ENCODE measurements at places on chromosomes 11 and 22.
A peak's percentile ranks its signal among the peaks of the same experiment; 100 is the strongest.

DNA sequence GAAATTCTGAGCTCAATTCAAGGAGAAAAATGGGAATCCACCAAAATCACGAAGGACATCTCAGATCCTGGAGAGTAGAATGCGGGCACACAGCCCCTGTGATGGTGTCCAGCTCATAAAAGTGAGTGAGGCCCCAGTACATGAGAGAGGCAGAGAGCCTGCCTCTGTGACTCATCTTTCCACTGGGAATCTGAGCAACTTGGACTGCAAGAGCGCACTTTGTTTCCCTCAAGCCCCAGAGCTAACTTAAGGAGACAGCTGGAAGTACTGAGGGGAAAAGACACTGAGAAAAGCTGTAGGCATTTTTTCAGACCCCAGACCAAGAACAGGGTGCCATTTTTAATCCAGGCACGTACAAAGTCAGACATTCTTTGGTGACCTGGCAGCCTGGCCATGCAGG lies 273.7 kb downstream of the C11orf87 start:
- DNase-seq, result no peak

DNA sequence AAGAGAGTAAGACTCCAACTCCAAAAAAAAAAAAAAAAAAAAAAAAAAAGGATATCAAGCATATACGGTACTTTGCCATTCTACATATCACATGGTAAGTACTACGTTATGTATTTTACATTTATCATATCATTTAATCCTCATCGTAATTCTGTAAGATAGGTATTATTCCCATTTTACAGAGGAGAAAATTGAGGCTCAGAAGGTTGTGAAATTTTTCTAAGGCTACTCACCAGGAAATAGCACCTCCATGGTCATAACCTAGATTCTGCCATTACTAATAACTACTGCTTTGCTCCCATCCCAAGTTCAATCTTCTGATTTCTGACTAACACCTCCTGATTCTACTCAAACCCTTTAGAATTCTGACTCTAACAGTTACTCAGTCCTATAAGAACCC lies 138.0 kb downstream of the FCHSD2 start:
- DNase-seq, result no peak

DNA sequence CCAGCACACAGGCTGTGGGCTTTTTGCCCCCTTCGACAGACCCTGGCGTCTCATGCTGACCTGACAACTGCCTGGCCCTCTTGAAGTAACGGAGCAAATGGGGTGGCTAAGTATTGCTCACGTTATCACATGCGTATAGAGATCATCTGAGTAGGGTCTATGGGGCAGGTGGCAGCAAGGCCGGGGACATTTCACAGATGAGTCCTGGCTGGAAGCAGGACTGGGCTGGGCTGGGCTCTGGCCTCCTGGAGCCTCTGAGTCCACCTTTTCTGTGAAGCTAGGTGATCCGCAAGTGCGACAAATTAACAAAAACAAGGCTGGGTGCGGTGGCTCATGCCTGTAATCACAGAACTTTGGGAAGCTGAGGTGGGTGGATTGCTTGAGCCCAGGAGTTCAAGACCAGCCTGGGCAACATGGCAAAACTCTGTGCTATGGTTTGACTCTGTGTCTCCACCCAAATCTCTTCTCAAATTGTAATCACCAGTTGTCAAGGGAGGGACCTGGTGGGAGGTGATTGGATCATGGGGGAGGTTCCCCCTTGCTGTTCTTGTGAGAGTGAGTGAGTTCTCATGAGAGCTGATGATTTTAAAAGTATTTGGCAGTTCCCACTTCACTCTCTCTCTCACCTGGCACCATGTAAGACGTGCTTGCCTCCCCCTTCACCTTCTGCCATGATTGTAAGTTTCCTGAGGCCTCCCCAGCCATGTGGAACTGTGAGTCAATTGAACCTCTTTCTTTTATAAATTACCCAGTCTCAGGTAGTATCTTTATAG lies 122.0 kb downstream of the MPPED1 start:
- no peak for DNase-seq

DNA sequence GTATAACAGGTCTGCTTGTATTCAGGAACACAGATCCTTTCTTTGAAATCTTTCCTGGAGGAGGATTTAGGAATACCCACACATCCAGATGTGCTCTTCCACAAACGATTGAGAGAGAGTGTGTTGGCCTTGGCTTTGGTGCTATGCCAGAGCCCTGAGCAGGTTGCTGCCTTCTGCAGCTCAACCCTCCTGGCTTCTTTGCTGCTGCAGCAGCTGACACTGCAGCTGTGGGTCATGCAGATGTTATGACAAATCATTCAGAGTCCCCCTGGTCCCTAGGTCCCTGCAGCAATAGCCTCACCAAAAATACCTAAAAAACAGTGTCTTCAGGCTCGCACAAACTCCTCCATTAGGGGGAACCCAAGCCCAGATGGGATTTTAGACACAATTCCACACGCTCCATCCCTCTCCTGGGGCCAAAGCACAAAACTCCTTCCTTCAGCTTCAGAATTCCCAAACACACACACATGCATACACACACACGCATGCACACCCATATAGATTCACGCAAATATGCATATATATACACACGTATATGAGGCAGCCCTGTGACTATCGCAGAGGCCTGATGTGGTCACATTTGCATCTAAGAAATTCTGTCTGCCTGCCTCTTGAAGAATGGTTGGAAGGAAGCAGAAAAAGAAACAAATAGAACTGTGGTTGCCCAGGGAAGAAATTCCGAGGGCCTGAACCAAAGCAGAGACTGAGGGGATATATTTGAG lies 35.4 kb downstream of the SLN start:
- no peak for DNase-seq

DNA sequence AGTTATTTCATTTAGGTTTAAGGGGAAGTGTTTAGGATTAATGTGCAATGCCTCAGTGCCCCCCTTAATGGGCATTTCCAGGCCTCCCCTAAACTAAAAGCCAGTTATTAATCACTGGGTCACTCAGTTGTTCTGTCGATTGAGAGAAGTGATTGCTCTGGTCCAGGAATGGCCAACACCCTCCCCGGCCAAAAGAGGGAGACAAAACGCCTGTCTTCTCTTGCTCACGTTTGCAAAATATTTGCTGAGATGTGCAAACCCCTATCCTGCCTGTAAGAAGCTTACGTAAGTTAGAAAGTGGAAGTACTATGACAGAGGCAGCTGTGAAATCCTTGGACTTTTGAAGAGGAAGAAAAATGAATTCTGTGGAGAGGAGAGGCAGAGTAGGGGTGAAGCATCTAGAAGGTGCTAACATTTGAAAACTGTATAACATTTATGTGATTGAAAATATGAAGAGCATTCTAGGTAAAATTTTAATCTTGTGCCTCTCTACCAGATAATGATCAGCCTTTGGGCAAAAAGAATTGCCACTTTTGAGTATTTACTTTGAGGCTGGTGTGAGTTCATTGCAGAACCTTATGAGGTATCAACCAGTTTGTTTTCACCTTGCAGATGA lies 37.7 kb downstream of the NTM start:
- peak; percentile 37 for DNase-seq

- no peak for DNase-seq
Observed at GRCh38 chr11:91470656-91471055, 754.0 kb upstream of the FAT3 start.

GRCh38 chr22:37343863-37344734 lies 61.8 kb downstream of the CYTH4 start:
- no peak for DNase-seq

GRCh38 chr22:37887584-37888378 lies 18.3 kb upstream of the MICALL1 start:
- no peak for DNase-seq

GRCh38 chr11:48093795-48094642 lies 113.7 kb downstream of the PTPRJ start:
- no peak for DNase-seq

GRCh38 chr22:24542641-24543040 lies 12.3 kb downstream of the GUCD1 start:
- peak; percentile 62 for DNase-seq

- no peak for DNase-seq
Observed at GRCh38 chr22:48765595-48765994, 1062.1 kb downstream of the BRD1 start.

GRCh38 chr11:112932593-112932992 lies 28.6 kb upstream of the NCAM1 start:
- DNase-seq, result no peak

DNA sequence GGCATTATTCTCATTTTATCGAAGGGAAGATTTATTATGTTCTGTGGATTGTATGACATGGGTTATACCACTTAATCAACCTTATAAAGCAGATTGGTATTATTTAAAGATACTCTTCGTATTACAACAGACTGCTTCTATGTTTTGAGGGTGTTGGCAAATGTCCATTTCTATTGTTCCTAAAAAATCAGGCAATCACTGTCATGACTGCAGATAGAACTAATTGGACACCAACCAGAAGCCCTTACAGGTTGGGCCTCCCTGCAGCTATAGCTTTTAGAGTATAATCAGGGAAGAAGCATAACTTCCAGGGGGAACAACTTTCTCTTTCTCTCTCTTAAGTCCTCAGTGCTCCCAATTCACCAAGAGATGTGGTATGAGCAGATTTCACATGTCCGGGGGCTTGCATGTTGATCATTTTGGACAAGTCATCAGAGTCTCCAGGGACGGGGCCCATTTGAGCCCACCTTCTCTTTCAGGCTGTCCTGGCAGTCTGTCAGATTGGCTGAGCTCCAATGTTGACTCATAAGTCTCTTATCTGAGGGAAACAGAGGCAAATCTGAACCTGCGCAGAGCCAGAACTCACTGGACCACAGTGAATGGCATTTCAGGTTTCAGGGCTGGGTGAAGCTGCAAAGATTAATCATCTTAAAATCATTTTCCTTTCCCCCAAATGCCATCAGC lies 264.0 kb upstream of the CCDC90B start:
- no peak for DNase-seq

DNA sequence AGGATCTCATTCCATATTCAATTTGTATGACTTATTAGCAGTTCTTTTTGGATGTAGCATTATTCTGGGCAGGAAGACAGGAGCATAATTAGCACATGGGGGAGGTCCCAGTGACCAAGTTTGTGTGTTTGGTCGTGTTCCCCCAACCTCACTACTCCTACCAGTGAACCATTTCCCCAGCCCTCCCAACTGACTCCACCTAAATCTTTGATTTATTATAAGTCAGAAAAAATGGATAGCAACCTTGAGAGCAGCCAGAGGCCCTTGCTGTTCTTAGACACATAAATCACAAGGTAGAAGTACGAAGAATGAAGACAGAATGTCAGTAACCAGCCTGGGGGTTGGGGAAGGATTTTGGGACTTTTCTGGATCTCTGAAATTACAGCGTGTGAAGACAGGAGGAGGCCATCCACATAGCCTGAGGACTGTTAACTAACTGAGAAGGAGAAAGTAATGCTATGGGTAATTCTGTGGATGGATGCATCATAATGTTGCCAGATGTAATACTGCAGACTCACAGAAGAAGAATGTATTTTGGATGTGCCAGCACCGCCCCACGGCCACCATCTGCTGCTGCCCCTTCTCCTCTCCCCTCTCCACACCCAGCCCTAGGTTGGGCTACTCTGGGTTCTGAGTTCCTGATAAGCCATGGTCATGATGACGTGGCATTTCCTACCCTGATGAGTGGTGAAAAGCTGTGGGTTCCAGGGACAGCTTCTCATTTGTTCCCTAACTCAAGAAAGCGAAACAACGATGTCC lies 124.3 kb upstream of the TTC12 start:
- no peak for DNase-seq

DNA sequence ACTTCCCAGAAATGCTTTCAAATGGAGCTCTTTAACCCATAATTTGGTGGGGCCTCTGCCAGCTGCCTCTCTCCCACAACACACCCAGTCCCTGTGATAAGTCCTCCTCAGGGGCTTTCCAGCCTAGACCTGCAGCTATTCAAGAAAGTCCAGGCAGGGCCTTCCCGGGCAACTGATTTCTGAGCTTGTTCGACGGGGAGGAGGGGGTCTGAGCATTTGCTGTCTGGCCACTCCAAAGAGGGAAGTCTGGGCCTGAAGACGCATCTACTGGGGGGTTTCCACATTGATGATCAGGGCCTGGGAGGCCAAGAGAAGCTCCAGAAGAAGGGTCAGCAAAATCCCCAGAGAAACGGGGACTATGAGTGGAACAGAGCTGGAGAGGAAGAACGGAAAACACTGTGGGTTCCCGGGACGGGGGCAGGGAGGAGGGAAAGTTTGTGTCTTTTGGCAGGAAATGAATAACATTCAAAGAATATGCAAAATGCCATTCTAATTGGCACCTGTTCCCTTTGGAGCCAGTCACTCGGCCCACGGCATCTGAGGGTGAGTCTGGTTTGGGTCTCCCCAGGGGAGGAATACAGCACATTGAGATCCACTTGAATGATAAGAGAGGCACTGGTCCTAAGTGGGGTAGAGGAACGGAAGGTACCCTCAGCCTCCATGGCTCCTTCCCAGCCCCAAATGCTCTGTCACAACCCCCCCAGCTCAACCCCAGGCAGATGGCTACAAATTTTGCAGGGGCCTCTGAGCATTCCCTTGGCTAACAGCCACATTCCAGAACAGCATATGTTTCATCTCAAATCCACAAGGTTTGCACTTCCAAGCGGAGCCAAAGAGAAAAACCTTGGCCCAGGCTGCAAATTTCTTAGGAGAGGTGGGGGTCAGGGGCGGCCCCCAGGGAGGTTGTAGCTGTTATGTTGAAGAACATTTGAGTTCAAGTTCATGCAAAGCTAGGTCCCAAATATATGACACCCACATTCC lies 72.0 kb downstream of the RPUSD4 start:
- no peak for DNase-seq

DNA sequence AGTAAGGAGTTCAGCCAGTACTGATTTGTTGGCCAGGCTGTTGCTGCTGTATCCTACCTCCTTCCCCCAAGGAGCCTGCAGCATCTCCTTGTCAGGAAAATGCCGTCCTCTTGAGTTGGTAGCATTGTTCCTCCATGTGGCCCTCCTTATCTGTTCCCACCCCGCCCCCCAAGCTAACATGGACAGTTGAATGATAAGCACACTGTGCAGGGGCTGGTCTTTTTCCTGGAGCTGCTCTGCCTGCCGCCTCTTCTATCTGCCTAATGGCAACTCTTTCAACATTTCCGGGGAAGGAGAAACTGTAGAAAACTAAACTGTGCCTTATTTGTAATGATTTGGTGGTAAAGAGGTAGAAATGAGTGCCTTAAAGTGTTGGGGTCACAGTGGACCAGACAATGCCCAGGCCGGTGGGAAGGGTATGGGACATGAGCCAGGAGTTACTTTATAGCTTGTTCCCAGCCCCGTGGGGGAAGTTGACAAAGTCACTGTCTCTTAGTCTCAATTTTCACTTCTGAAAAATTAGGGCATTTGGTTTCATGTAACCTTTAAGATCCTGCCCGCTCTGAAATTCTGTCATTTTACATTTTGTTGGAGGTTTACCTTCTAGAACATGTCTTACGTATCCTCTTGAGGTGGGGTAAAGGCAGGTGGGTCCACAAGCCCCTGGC lies 4.5 kb downstream of the FAM118A start:
- DNase-seq, result no peak

- no peak for DNase-seq
Observed at GRCh38 chr11:3959015-3959902, 103.8 kb downstream of the STIM1 start.

DNA sequence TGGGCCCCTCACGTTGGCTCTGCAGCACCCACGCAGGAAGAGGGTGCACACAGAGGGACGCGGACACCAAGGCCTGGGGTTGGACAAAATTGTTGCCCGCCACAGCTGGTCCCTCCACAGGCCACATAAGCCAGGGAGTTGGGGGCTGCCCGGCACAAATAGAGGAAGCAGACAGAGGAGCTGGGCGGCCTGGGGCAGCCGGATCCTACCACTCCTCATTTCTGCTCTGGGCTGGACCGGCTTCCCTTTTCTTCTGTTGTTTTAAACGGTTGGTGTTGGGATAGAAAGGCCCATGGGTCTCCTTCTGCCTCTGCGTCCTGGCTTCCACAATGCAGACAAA lies 36.4 kb upstream of the LINC01488 start:
- no peak for DNase-seq

Data from substantia nigra (tissue), 51 donors.